ENCODE measurements at places on chromosomes 2 and 18.
A peak's percentile ranks its signal among the peaks of the same experiment; 100 is the strongest.

- no peak for DNase-seq
These were observed 4.8 kb downstream of the VWA3B start for GRCh38 chr2:98091738-98092137.

- DNase-seq, result no peak
These were observed 84.7 kb downstream of the ASAP2 start for GRCh38 chr2:9291331-9291730.

DNA sequence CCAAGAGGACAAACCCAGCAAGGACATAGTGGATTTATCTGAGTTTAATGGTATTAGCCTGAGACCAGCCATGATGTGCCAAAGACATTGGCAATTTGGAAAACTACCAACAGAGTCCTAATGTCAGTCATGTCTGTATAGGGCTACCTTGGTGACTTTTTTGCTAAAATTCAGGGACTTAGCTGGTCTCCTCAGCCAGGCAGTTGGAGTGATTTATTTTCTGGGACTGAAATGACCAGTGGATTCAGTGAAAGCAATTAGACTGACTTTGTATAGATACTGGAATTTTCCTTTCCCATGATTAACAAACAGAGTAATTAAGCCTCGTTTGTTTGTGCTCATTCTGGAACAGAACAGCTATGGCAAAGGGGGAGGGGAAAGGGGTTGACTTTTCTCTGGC lies 55.0 kb downstream of the LYPD6 start:
- no peak for DNase-seq

DNA sequence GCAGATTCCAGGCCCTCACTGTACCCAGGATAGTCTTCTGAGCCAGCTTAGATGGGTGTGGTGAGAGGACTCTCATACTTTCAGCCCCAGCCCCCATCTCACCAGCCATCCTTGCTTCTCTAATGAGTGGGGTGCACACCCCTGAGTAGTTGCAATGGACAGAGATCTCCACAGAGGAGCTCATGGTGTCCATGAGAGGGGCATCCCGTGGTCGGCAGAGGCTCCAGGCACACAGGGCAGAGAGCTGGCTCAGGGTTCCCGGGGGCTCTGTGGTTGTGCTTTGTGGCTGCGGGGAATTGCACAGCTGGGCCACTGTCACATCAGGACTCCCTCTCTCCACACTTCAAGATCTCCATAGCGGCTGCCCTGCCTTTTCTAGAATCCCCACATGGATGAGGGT lies 226.0 kb upstream of the PXDN start:
- no peak for DNase-seq

DNA sequence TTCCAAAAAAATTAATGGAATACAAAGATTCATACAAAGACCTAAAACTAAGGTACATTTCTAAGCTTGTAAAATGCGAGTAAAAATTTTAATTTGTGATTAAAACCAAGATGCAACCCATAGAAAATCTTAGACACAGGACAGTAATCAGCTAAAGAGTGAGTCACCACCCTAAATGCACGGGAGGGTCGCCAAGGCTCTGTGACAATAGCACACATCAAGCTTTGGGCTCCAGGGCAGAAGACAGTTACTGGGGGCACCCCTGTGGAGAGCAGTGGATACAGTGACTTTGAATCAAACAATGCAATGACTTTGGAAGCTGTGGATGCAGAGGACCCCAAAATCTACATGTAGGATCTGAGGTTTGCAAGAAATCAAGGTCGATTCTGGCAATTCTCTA lies 7.5 kb downstream of the FLACC1 start:
- no peak for DNase-seq

GRCh38 chr2:239240414-239240881 lies 160.4 kb downstream of the HDAC4 start:
- DNase-seq, result no peak

- DNase-seq, result peak; percentile 60
These were observed 662 bp downstream of the BZW1 start for GRCh38 chr2:200812122-200813022.

DNA sequence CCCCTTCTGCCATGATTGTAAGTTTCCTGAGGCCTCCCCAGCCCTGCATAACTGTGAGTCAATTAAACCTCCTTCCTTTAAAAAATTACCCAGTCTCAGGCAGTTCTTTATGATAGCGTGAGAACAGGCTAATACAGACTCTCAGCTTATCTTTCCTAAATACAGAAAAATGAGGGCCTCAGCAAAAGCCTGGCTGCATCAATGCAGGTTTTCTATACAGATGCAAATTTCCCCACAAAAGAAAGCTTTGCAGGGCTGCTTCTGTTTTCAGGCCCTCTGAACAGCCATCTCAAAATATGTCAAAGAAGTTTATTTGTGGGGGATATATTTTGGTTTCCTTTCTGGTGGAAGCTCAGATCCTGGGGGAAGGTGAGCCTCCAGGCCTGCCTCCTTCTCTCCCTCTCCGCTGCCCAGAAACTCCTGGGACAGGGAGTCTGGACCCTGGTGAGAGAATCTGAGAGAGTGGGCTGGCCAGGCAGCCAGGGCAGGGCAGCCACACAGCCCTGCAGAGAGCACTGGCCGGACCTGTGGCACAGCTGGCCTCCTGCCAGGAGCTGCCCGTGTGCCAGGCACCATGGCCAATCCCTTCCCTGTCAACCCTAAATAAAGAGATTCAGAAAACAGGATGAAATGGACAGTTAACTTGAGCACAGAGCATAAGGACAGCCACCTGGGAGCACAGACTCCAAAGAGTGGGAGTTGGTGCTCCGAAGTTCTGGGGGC lies 21.6 kb upstream of the AGXT start:
- DNase-seq, result no peak

DNA sequence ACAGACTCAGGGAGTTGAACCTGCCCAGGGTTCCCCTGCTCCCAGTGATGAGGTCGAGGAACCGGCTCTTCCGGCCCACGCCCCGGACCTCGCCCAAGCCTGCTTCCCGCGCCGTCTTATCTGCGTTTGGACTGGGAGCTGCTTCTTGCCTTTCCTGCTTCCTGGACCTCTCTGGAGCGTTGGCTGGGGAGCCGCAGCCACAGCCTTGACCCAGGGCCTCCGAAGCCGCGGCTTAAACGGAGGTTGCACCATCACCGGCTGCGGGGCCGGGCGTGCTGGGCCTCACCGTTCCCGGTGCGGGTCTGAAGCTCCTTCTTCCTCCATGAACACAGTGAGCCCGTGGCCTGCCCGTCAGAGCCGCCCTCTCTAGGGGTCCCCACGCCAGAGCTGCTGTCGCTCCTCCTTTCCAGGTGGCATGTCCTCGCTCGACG lies 13.3 kb downstream of the NTSR2 start:
- no peak for DNase-seq

DNA sequence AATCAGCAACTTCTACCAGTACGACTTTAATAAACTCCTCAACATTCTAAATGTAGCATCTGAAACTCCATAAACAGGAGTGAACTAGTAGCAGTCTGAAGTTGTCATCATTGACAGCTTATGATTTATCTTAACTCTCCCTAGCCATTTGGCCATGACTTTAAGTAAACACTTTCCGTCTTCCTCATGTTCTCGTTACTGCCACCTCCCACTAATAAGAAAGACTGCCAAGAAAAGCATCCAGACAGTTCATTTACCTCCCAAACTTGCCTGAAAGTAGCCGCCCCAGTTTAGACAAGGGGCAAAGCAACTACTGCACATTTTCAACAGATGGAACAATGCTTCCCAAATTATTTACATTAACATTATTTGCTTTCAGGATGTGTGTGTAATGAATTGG lies 287.5 kb downstream of the OSR1 start:
- no peak for DNase-seq

- DNase-seq, result no peak
These were observed 1077.9 kb upstream of the ZEB2 start for GRCh38 chr2:145597809-145598208.

DNA sequence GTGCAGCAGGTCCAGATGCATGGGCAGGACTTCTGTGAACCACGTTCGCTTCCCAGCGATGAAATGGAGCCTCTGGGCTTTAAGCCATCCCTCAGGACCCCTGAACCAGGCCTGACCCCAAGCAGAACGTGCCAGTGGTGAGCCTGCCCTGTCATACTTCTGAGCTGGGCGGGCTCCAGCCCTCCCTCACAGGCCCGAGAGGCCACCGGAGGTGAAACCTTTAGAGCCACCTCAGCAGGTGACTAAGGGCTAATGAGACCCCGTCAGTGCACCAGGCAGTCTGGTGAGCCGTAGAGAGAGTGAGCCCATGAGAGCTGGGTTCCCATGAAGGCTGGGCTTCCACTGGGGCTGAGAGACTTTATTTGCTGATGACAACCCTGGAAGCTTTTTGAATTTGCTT lies 8.9 kb upstream of the MAL start:
- DNase-seq, result no peak

- no peak for DNase-seq
These were observed 252.1 kb upstream of the SLC14A2 start for GRCh38 chr18:45363196-45363595.

DNA sequence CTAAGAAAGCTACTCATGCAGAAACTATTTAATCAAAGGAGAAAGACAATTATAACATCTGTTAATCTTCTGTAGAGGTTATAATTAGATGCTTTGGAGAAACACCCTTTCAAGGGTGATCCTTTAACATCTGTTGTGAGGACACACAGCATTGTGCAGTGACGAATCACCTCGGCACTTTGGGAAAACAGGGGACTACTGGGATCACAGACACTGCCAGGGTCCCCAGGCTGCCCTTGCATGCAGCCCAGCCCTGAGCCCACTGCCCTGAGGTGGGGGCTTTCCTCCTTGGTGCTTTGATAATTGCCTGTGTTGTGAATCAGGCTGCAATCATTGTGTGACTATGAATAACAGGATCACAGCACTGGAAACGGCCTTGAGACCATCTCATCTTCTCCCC lies 10.6 kb downstream of the NCKAP5 start:
- no peak for DNase-seq

All from stimulated activated CD8-positive, alpha-beta memory T cell treated with anti-CD3 and anti-CD28 coated beads, Interleukin-4, amount 100 ng/mL, for 24 hours (primary cell).